ENCODE measurements at places on chromosomes 12 and 14. TPM values are rescaled to one million over a fixed set of nuclear protein-coding genes. Genes with fewer than 3 reads are reported as not detected.

The SLC25A47 gene
- not detected for polyA plus RNA-seq

The NFATC4 gene
- polyA plus RNA-seq, result 60.1 TPM

The CMKLR1 gene
- polyA plus RNA-seq, result 5.8 TPM

The WSCD2 gene
- 9.1 TPM for polyA plus RNA-seq

The CD163L1 gene
- polyA plus RNA-seq, result 2.3 TPM

The GMFB gene
- 88.0 TPM for polyA plus RNA-seq

The SLC24A4 gene
- polyA plus RNA-seq, result 0.19 TPM

The IRAK3 gene
- polyA plus RNA-seq, result 3.8 TPM

The TPPP2 gene
- polyA plus RNA-seq, result 3.1 TPM

The GPATCH2L gene
- 34.7 TPM for polyA plus RNA-seq

The PRB2 gene
- not detected for polyA plus RNA-seq

The KRT73 gene
- not detected for polyA plus RNA-seq

The TPH2 gene
- 0.25 TPM for polyA plus RNA-seq

DNA sequence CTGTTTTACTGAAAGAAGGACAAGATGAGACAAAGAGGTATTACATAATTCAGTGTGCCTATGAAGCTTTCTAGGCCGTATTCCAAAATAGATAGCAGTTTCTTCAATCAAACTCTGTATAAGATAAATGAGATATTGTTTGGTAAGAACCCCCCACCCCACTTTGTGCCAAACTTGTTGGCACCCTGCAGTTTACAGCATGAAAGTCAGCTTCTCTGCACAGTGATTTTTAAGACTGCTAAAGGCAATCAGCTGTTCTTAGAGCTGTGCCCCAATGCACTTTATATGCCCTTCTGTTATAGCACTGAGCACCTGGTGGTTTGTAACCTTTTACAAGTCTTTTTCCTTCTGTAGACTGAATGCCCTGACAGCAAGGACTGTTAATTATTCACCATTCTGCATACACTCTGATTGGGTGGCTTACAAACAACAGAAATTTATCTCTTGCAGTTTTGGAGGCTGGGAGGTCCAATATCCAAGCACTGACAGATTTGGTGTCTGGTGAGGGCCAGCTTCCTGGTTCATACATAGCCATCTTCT lies 76.7 kb downstream of the ANO4 start:
- DNase-seq, result no peak

GRCh38 chr12:124558313-124558712 lies 9.1 kb downstream of the NCOR2 start:
- no peak for DNase-seq

GRCh38 chr12:92208613-92209121 lies 63.0 kb upstream of the BTG1 start:
- no peak for DNase-seq

GRCh38 chr12:50554651-50555050 lies 49.9 kb downstream of the DIP2B start:
- no peak for DNase-seq

- DNase-seq, result no peak
Measured at GRCh38 chr12:102376181-102376747, 104.1 kb downstream of the IGF1 start.

DNA sequence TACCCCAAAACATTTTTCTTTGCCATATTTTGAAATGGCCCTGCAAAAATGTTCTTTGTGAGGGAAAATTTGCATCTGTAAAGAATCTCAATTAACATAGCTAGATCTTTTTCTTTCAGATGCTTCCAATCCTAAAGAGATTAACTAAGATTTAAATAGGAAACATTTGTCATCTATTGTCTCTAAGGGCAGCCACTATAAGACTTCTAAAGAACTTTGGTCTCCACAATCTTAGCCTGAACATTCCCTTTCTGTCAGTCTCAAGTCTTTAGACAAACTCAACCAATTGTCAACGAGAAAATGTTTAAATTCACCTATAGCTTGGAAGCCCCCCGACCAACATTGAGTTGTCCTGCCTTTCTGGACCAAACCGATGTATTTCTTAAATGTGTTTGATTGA lies 71.1 kb upstream of the RASSF8 start:
- no peak for DNase-seq

GRCh38 chr12:49410818-49411217 lies 43.6 kb downstream of the SPATS2 start:
- no peak for DNase-seq

DNA sequence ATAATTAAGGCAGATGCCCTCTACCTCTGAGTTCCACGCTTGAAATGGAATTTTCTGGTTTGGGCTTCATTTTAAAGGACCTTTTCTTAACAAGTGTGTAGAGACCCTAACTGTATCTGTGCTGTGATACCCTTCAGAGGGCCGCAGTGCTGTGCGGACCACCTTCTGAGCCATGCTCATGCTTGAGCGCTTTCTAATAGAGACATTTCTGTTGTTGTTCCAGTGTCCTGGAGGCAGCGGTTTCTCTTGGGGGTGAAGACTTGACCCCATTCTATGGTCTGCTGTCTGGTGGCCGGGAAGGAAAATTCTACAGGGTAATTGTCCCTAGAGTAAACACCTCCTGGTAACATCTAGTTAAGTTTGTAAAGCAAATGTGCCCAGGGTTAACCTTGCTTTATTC lies 46.7 kb upstream of the BCL7A start:
- DNase-seq, result no peak

GRCh38 chr12:46609273-46609623 lies 216.5 kb downstream of the SLC38A4 start:
- DNase-seq, result no peak

- no peak for DNase-seq
Measured at GRCh38 chr12:23980826-23981225, 31.4 kb upstream of the SOX5 start.

DNA sequence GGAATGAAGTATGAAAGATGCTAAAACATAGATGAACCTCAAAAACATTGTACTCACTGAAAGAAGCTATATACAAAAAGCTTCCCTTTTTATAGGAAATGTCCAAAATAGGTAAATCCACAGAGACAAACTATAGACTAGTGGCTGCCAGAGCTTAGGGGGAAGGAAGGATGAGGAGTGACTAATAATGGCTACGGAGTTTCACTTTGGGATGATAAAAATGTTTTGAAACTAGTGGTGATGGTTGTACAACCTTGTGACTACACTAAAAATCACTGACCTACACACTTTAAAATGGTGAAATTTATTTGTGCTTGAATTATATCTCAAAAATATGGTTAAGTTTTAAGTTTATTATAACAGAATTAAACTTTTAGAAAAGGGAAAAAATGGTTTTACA lies 37.1 kb upstream of the AMN1 start:
- DNase-seq, result no peak

DNA sequence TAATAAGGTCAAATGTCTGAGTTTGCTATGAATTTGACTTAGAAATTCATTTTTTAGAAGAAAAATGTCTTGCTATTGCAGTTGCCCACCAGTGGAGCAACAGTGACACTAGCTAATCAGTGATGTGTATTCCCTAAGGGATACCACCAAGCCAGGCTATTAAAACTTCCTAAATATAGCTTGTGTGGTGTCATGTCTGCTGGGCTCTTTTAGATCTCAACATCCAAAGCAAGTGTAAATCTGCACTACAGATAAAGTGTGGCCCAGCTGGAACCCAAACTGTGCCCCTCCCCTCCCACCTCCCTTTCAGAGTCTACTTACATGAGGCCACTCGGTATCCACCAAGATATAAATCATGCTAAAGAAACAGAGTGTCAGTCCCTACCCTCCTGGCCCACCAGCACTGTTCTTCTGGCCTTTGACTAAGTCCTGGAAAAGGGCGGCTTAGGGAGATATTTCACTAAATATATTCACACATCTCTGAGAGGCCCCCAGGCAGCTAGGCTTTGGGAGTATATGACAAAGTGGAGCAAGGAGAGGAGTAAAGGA lies 53.8 kb downstream of the SLC35F4 start:
- no peak for DNase-seq

DNA sequence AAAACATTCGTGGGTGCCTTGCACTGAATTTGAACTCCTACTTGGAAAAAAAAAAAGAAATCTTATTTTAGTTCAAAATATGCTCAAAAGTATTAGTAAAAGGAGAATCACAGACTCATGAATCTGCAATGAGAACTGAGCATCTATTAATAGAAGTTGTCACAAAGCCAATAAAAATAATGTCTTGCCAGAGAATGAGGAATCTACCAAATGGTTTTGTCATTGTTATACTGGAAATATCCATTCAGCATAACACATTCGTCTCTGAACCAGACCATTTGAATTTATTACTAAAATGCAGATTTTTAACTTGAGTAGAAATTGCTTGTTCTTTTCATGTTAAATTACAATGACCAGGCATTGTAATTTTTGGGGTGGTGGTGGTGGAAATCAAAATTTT lies 11.6 kb upstream of the PTPRB start:
- DNase-seq, result no peak

- DNase-seq, result no peak
Measured at GRCh38 chr12:54024581-54025305, 3.5 kb upstream of the HOXC6 start.

- peak; percentile 58 for DNase-seq
Measured at GRCh38 chr12:31323391-31324115, 2.4 kb downstream of the SINHCAF start.

GRCh38 chr12:120944645-120945217 lies 33.6 kb upstream of the HNF1A start:
- DNase-seq, result peak; percentile 31

GRCh38 chr14:71693381-71693780 lies 238.8 kb upstream of the RGS6 start:
- no peak for DNase-seq

DNA sequence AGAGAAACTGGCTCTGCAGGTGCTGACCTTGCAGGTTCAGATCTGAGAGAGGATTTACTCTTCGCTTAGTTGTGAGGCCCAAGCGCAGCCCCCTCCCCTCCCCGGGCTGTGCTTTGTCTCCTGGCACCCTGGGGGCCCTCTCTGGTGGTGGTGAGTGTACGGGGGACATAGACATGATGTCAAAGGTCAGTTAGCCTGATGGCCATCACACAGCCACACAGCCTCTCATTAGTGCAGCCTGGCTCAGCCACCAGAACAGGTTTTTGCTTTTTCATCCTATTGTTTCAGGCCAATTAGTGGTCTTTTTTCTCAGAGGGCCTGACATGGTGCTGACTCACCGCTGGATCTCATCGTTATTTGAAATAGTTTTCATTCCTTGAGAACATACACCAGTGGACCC lies 437.9 kb downstream of the AACS start:
- no peak for DNase-seq

- no peak for DNase-seq
Measured at GRCh38 chr12:129902371-129903091, 1.3 kb downstream of the TMEM132D start.

DNA sequence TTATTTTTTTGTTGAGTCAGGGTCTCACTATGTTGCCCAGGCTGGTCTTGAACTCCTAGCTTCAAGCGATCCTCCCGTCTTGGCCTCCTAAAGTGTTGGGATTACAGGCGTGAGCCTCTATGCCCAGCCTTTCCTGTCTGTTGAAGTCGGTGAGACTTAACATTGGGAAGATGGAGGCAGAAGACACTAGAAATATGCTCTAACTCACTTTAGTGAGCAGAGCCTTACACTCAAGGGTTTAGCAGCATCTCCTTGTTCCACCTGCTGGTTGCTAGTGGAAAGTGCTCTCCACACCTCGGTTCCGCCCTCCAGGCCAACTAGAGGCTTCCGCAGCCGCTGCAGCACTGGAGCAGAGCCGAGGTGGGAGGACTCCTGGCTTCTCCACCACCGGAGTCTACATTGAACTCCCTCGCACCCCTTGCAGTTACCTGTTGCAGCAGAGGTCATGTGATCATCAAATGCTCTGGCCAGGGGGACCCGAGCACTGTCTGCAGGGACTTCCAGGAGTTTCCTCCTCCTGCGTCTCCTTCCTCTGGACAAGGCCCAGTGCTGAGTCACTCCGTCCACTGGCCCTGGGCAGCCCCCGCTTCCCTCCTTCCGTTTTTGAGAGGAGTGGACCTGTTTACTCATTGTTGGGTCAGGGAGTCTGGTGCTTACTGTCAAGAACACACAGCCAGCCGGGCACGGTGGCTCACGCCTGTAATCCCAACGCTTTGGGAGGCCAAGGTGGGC lies 9.4 kb upstream of the HVCN1 start:
- DNase-seq, result peak; percentile 64

DNA sequence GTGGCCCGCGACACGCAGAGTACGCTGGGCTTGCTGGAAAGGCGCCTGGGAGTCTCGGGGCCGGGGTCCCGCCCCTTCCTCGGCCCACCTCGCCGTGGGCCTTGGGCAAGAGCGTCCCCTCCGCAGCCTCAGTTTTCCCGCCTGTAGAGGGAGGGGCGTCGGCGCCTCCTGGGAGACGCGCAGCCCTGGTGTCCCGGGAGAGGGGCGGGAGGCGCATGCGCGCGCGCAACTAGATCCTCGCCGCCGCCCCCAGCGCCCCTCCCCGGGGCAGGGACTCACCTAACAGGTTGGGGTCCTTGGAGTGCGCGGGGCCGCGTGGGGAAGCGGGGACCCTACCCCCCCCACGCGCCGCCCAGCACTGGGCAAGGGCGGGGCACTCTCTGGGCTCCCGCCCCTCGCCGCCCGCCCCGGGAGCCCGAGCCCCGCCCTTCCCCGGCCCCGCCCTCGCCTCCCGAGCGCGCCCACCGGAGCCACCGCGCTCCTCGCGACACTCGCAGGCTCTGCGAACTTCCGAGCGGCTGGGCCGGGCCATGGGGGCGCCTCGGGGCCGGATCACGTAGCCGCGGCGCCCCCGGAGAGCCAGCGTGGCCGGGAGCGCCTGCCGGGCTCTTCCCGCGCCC lies at the start of gene KIF26A:
KIF26A (plus strand) TSS at position 490 of the 620 bp plus-strand sequence. CDS start 136 bp downstream, outside the sequence.
- DNase-seq, result no peak

DNA sequence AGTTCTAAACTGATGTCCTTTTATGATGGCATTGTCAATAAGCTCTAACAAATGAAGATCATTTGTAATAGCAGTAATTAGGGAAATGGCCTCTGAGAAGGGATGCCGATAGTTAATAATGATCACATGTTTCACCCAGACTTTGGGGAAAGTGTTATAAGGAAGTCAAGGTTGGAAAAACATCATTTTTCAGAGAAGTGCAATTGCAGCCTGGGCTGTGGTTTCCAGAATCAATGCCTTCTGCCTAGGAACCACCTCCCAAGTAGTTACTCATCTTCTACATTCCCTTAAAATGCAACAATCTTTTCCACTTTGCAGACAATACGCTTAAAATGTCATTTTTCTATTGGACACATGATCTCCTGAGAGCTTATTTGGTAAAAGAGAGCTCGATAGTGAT lies 879 bp downstream of the EDDM3A start:
- no peak for DNase-seq
